ENCODE measurements at places on chromosomes 7 and 10. TPM values are rescaled to one million over a fixed set of nuclear protein-coding genes. Genes with fewer than 3 reads are reported as not detected.

The KLHL7 gene
- 89.8 TPM for total RNA-seq

The PPP1R17 gene
- not detected for total RNA-seq

The SEMA3D gene
- 3.4 TPM for total RNA-seq

The NME8 gene
- total RNA-seq, result not detected

The WNT2 gene
- total RNA-seq, result not detected

The FAM13C gene
- 0.22 TPM for total RNA-seq

Measured in A172 (cell line).